CD8-positive, alpha-beta memory T cell (primary cell): ENCODE measurements at places on chromosomes 3 and 15. TPM values are rescaled to one million over a fixed set of nuclear protein-coding genes. Genes with fewer than 3 reads are reported as not detected.

The BCL6 gene
- 17.2 TPM for total RNA-seq

The UBR1 gene
- 29.7 TPM for total RNA-seq

The ARPP19 gene
- total RNA-seq = 226 TPM

The UPK1B gene
- not detected for total RNA-seq

The NME9 gene
- total RNA-seq = not detected

The TRH gene
- not detected for total RNA-seq

The SIN3A gene
- total RNA-seq = 89.0 TPM

The AGBL1 gene
- not detected for total RNA-seq

The APOD gene
- not detected for total RNA-seq

The GOLGA8J gene
- total RNA-seq = not detected

The SI gene
- total RNA-seq = not detected

The SLC25A36 gene
- total RNA-seq = 38.1 TPM

The LDHAL6B gene
- total RNA-seq = not detected

The OR5K1 gene
- not detected for total RNA-seq

The CCR9 gene
- 7.3 TPM for total RNA-seq

The CMTM8 gene
- 3.3 TPM for total RNA-seq

The SLCO2A1 gene
- total RNA-seq = not detected
